ENCODE measurements at places on chromosomes 11 and 22.

DNA sequence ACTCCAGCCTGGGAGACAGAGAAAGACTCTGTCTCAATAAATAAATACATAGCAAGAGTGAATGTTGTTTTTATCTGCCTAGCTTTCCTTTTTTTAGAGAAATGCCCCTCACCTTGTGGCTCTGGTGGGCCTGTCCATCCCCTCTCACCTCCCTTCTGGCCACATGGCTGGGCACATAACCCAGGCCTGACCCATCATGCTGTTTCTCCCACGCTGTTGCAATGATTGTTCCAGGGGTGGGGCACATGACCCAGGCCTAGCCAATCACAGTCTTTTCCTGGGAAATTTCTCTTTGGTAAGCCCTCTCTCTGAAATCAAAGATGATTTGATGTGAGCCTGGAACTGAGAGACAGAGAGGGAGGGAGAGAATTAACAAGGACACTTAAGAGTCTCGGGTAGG is 5.5 kb upstream of the CYTH4 start:
- no peak for DNase-seq

GRCh38 chr11:38710262-38710661 is 2112.2 kb upstream of the RAG2 start:
- DNase-seq = no peak

- DNase-seq = no peak
These were observed 271.7 kb downstream of the BUD13 start for GRCh38 chr11:116500947-116501602.

GRCh38 chr11:71388637-71389235 is 59.5 kb downstream of the DHCR7 start:
- no peak for DNase-seq

GRCh38 chr11:65646288-65646957 is 8.5 kb downstream of the SIPA1 start:
- DNase-seq = no peak

DNA sequence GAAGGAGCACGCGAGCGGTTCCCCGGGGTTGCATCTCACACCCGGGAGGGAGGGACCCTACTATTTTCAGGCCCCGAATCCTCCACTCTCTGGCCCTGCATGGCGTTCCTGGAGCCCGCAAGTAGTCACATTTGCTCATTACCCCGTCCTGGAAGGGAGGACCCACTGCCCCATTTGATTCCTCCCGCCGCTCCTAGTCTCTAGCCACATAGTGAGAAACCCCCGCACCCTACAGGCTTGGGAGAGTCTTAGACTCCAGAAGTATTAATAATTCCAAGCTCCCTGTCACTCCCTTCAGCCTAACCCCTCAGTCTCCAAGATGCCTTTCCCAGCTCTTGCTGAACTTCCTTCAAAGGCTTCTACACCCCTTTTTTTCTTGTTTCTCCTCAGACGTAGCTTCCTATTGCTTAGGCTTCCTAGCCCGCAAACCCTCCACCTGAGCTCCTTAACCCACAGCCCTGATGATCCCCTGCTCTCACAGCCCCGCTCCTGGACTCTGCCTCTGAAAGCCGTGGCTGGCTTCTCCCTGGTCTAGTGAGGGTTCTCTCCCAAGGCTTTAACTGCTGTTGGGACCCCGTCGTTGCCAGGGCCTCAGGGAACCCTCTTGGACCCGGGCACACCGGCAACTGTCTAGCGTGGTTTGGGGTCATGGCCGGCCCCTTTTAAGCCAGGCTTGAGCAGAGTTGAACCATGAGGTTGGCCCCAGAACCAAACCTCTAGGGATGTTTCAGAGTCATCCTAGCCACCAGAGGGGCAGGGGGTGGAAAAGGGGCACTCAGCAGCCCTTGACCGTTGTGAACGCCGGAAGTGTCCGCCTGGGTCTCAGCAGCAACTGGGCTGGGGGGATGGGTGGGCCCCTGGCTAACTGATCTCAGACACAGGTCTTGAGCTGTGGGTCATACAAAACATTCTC is 862 bp downstream of the GGA1 start:
- DNase-seq = no peak

DNA sequence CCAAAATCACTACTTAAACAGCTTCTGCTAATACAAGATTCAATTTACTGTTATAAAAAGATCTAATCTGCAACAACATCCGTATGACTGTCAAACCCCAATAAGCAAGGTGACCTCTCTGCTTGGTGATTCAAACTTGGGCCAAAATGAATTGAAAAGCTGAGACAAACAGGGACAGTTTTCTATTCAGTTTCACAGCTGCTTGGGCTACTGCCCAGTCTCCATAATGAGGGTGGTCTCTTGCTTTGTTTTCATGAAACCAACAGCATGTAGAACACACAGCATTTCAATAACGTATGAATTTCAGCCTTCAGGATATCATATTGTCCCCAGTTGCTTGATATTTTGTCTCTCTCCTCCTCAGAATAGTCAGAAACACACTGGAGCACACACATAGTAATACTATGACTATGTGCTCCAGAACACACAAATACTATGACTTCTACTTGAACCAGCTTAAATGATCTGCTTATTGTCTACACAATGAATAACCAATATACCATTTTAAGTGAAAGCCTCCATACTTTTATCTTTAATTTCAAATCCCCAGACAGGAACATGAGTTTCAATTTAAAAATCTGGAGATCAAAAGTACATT is 285.0 kb downstream of the TTC28 start:
- no peak for DNase-seq

DNA sequence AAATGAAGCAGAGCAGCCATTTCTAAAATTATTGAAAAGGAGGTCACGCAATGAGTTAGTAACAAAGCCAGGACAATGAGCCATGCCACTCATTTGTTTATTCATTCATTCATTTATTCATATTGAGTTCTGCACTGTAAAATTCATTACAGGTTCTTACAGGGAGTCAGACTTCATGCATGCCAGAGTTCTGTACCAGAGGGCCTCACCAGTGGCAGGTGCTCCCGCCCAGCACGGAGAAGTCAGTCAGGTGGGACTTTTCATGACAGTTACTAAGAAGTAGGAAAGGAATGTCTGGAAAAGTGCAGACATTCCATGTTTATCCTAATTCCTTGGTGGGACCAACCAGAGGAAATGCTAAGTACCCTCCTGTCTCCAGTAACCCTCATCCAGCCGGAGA is 217.5 kb upstream of the BLID start:
- DNase-seq = no peak

GRCh38 chr11:41053894-41054293 is 405.6 kb downstream of the LRRC4C start:
- no peak for DNase-seq

DNA sequence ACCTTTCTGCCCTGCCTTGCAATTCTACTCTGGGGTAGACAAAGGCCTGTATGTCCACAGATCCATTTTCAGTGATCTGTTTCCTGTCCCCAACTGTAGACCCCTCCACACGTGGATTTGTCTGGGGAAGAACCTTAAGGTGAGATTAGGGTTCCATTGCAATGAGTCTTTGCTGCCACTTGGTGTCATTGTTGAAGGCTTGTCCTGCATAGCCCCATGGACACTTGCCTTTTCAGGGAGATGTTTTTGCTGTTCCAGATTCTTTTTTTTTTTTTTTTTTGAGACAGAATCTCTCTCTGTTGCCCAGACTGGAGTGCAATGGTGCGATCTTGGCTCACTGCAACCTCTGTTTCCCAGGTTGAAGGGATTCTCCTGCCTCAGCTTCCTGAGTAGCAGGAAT is 21.8 kb downstream of the SERPING1 start:
- DNase-seq = no peak

GRCh38 chr11:117941163-117941707 is 12.0 kb upstream of the TMPRSS13 start:
- no peak for DNase-seq

- DNase-seq = no peak
These were observed 7.5 kb downstream of the TSPAN4 start for GRCh38 chr11:849951-850774.

- no peak for DNase-seq
These were observed 37.6 kb downstream of the MAP6 start for GRCh38 chr11:75631086-75631730.

DNA sequence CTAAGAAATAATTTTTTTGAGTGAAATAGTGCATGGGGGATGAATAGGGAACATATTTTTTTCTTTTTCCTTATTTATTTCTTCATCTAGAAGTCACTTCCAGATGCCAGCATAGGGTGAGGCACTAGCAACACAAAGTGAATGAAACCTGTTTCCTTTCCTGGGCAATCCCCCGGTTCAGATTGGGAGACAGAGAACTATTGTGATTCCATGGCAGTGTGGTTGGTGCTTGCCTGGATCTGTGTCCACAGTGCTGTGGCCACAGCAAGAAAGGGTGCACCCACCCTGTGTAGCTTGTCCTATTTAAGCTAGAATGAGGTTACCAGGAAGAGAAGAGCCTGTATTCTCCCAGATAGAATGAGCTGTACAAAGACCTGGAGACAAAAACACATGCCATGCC is 57.6 kb downstream of the SLC5A1 start:
- no peak for DNase-seq

DNA sequence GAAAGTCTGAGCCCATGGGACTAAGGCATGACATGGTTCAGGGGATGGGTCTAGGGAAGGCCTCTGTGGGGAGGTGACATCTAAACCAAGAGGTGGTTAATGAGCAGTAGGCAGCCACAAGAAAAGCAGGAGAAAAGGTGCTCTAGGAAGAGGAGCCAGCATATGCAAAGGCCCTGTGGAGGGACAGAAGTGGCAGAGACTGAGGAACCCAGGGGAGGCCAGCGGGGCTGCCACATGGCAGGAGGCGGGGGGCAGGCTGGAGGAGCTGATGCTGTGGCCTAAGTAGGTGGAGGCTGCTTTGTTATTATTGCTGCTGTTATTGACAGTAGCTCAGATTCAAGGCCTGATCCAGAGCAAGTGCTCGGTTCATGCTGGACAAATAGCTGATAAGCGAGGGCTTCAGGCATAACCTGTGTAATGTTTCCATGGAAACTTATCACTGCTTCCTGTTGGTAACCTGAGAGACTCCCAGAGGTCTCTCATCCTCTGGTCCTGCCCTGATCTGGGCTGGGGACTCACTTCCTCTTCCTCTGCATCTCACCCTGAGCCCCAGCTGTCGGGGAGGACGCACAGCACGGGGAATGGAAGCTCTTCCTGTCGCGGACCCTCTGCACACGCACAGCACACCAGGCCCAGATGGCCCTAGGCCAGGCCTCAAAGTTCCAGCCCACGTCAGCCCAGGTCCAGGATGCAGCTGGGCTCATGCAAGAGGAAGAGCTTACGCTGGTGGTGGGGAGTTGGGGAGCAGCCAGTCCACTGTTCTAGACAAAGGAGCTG is 75.2 kb upstream of the TP53I11 start:
- DNase-seq = no peak

GRCh38 chr11:78392854-78393253 is 24.8 kb downstream of the GAB2 start:
- DNase-seq = no peak

- DNase-seq = no peak
These were observed 71.8 kb upstream of the NCAM1 start for GRCh38 chr11:112889446-112889845.

DNA sequence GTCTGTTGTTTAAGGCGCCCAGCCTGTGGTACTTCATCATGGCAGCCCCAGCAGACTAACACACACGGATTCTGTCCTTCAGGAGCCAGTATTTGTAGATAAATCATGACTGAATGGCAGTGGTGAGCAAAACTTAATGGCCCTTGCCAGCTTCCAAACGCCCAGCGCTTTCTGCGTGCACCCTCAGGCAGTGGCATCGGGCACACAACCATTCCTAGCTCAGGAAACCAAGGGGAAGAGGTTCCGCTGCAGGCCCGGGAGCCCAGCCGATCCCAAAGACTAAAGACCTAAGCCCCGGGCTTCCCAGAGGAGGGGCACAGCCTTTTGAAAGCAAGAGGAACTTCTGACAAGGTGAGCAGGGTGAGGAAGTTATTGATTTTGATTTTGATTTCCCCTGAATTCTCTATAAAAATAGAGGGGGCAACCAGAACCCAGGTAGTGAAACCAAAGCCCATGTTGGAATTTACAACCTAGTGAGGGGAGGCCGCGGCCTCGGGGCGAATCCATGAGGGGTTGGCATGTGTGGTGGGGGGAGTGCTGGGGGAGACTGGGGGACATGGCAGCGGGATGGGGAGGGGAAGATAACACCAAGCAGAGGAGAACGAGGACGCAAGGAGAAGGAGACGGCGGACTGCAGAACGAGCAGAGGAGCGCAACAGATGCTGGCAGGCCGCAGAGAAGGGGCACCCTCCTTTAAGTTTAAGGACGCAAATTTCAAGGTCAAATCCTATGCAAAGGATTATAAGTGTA is 79.9 kb upstream of the SEPTIN5 start:
- no peak for DNase-seq

- no peak for DNase-seq
These were observed 815 bp upstream of the MS4A6A start for GRCh38 chr11:60183591-60184205.

DNA sequence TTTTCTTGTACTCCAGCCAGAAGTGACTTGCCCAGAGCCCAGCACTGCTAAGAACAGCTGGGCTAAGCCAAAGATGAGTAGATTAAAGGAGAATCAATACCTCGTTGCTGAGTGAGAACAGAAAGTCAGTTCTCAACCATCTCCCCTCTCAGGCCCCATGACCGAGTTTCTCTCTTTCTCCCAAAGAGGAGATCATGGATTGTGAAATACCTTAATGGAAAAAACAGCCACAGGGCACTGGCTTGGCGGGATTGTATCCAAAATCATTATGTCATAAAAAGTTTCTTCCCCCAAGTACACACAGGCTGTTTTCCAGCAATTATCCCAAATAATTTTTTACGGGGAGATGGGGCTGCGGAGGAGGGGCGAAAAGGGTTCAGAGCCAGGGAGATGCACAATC is 111.8 kb upstream of the TMEM45B start:
- no peak for DNase-seq

GRCh38 chr11:125418396-125418795 is 77.7 kb downstream of the FEZ1 start:
- no peak for DNase-seq

All from activated naive CD4-positive, alpha-beta T cell (primary cell).